ENCODE measurements at places on chromosomes 6 and 20.

DNA sequence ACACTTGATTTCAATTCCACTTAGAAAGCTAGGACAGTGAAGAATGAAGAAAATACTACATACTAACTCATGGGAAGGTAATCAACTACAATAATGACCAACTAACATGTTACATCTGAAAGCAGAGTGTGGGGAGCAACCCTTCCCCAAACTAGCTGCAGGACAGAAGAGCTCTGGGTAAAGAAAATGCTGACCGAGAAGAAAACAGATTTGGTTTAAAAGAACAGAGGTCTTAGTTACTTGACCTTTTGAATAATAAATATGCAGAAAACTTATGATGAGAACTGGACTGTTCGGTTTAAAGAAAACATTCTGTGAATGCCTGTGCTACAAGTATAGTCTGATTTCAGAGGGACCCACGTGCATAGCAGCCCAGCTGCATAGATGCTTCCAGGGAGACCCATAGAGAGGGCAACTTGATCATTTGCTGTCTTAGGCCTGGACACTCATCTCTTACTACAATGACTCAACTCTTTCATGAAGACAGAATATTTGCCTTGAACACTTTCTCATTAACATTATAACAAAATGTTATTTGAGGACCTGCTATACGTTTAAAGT, 53.5 kb downstream of the RALGAPA2 start:
- no peak for DNase-seq

DNA sequence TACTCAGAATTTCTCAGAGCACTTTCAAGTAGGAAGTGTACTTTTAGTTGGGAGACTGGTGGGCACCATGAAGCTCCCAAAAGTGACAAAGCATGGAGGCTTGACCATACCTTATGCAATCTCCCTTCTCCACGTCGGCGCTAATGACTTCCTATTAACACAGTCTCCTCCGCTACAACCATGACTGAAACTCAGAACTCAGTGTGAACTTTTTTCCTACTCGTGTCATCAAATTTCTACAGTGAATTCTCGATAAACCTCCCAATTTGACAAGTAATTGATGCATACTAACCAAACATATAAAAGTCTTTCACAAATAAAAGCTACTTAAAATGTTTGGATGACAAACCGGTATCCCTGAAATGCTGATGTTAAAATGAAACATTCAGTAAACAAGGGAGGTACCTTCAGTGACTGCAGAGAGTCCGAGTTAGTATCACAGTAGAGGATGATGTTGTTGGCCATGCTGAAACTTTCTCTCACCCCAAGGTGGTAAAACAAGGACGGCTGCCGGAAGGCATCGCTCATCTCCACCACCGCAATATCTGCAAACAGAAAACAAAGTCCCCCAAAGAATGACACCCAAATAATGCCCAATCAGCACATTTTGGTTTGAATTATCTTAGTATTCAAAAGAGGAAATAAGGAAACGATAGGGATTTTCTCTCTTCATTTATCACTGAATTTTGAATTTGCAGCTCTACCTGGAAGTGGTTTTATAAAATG, 72.1 kb downstream of the MAP3K5 start:
- no peak for DNase-seq

- DNase-seq, result no peak
Observed at GRCh38 chr20:59785986-59786795, 147.2 kb downstream of the SYCP2 start.

- DNase-seq, result no peak
Observed at GRCh38 chr6:3534599-3534998, 77.7 kb upstream of the SLC22A23 start.

- no peak for DNase-seq
Observed at GRCh38 chr6:159943101-159943632, 25.7 kb upstream of the IGF2R start.

- no peak for DNase-seq
Observed at GRCh38 chr6:35047265-35048011, 93.7 kb downstream of the TCP11 start.
